ENCODE measurements at places on chromosomes 6 and 20.

DNA sequence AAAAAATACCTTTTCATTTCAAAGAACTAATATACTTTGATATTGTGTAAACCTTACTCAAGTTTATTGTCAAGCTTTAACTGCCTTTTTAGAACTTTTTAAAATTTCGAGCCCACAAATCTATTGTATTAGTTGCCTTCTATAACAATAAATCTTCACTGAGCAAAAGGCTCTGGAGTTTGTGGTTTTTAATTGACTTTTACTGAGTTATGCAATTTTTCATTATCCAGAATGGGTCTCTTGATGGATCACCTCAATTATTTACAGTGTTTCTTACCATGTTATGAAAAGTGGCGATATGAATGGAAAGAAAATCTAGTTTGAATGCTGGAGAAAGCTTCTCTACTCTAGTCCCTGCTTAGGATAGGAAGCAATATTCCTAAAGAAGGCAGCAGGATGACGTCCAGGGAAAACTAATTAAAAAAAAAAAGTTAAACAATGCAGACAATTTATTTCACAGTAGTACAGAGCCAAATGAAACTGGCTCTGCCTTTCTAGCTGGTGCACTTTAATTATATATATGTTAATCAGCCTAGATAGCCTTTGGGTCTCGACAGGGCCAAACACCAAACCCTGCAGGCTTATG lies 5.0 kb downstream of the ID4 start:
- DNase-seq: no peak

- no peak for DNase-seq
These were observed 82.1 kb upstream of the SRSF6 start for GRCh38 chr20:43375591-43375990.

DNA sequence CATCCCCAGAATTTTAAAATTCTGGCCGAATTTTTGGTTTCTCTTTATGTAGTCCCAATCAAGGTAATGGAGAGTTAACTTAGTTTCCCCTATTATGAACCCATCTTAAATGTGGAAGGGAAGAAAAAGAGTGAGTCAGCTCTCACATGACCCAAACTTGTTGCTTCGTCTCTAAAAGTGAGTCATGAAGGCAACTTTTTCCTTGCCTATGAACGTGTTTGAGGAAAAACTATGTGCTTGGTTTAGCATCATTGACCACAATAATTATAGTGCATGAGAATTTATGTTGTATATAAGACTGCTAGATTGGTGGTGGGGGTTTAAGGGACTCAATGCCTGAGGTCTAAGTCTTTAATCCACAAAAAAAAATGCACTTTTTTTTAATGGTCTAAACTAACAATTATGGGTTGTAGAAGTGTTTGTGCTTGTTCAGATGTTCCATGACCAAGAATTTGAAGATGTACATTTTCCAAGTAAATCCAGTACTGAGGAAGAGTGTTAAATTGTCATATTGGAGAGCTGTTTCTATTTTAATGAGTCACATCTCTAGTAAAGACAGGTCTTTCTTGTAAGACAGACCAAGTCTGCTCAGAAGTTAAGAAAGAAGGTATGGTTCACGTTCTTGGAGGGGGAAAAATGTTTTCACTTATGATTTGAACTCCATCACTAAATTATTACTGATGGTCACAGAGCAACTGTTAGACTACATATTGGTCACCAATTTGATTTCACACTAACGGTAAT lies 409.9 kb upstream of the MARCKS start:
- DNase-seq: peak; percentile 36

- DNase-seq: no peak
These were observed 37.8 kb upstream of the NHSL1 start for GRCh38 chr6:138537106-138537505.

DNA sequence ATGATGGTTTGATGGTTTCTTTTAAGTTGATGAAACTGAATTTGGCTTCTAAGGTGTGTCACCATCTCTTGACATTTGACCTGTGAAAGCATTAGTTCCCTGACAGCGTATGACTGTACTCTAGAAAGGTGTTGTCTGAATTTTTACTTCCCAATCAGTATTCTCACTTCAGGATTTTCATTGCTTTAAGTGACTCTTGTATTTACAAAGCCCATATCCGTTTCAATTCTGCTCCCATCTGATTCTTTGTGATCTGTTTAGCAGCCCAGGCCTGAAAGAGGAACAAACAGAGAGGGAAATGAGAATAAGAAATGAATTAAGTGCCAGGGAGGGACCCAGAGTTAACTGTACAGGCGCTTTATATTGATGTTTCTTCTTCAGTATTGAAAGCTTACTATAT lies 73.7 kb downstream of the FARS2 start:
- DNase-seq: no peak

GRCh38 chr6:130018744-130019325 lies 454 bp downstream of the L3MBTL3 start:
- DNase-seq: no peak

GRCh38 chr6:79461205-79461604 lies 76.0 kb downstream of the LCA5 start:
- DNase-seq: no peak

DNA sequence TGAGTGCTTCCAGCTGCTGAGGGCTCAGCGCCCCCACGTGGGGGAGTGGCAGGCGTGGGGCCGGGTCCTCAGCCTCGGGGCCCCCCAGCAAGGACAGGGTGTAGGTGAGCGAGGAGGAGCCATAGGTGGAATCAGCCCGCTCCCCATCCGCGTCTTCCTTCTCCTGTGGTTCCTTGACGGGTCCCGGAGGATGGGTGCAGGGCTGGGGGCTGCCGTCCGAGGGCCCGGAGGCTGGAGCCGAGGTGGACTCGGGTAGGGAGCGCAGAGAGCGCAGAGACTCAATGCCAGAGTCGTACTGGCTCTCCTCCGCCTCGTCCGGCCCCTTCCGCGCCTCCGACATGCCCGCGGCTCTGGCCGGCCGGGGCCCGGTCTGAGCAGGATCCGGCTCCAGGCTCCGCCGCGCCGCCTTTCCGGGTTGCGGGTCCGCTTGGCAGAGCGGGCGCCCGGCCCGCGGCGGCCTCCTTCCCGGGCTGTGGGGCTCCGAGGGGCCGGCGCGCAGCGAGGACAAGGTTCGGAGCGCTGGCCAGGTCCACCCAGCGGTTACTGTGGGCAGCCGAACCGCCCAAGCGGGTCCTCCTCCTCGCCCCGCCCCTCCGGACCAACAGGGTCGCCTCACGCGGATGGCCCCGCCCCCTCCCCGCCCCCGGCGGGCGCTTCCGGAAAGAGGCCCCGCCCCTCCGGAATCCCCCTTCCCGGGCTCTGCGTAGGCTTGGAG lies at the start of gene NFKBIE:
NFKBIE (minus strand) TSS at position 545 of the 715 bp plus-strand sequence; CDS start at position 340, 205 bp downstream.
- peak; percentile 92 for DNase-seq

DNA sequence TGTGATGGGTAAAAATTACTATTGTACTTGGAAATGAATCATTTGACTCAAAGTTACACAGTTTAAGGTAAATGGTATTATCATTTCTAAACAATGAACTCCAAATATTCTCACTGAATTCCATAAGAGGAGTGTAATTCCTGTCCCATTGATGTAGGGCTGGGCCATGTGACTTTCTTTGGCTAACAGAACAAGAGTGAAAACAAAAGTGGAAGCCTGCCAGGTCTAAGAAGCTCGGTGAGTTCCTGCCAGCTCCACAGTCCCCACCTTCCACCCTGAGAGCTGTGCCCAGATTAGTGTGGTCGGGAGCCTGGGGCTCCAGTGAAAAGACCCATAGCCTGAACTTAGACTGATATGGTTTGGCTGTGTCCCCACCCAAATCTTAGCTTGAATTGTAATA lies 24.6 kb downstream of the TBXT start:
- no peak for DNase-seq

GRCh38 chr6:52594221-52594620 lies 17.4 kb upstream of the TRAM2 start:
- no peak for DNase-seq

DNA sequence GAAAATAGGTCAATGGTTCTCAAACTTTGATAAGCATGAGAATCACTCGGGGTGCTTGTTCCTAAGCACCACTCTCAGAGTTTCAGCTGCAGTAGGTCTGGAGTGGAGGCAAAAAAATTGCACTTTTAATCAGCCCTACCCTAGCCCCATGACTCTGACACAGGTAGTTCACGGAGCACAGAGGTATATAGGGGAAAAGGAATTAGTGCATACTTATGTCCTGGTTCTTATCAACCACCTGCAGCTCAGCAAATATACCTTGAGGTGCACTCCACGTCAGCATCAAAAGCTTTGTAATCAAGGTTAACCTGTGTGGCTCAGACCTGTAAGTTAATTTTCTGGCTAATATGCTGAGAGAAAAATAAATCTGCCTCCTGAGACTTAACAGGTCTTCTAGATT lies 138.8 kb upstream of the HMGN3 start:
- DNase-seq: no peak

GRCh38 chr20:39893003-39893685 lies 795.9 kb downstream of the MAFB start:
- DNase-seq: peak; percentile 46

DNA sequence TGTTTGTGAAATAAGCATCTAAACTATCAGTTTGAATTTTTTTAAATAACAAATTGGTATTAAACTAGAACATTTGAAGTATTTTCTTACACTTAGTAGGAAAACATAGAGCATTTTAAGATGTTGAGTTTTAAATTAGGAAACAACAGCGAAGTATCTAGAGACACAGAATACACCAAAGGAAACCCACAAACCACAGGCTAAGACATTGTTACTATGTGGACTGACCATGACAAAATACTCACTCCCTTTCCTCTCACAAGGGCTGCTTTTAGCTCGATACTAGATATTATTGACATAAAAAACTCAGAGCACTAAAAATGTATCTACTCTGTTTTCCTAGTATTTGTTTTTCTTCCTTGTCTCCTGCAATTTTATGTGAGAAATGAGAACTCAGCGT lies 266.0 kb upstream of the CITED2 start:
- no peak for DNase-seq

DNA sequence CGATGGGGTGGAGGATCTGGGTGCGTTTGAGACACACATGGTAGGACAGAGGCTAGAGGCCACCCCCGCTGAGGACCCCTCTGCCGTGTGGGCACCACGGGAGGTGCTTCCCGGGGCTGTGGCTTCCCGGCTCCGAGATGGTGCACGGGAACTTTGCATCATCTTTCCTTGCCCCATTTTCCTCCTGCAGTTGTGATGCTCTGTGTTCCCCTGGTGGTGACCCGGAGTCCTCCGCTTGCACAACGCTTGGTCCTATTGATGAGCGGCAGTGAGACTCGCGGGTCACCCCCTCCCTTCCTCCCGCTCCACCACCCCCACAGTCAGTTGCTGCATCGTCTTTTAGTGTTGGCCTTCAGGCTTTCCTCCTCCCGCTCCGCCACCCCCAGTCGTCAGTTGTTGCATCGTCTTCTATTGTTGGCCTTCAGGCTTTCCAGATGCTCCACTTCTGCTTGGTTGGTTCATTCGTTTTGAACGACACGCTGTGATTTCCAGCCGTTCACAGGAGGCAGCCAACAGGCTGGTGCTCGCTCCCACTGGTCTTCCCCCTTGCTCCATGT lies 37.3 kb downstream of the PYGB start:
- no peak for DNase-seq

DNA sequence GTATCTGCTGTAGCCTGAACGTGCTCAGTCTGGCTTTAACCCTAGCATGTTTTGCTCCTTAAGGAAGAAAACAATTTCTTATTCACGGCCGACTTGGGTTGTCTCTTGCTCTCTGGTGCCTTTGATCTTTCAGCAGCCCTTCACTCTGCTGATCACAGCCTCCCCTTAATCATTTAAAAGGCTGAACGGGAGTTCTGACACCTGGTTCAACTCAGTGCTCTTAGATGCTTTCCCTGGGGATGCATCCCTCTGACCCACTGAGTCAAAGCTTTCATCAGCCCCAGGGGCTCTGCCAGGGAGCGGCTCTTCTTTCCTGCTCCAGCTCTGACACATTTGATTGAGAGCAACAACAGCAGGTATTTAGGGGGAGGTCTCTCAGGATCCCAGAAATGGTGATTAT lies 79.0 kb upstream of the FYN start:
- no peak for DNase-seq

DNA sequence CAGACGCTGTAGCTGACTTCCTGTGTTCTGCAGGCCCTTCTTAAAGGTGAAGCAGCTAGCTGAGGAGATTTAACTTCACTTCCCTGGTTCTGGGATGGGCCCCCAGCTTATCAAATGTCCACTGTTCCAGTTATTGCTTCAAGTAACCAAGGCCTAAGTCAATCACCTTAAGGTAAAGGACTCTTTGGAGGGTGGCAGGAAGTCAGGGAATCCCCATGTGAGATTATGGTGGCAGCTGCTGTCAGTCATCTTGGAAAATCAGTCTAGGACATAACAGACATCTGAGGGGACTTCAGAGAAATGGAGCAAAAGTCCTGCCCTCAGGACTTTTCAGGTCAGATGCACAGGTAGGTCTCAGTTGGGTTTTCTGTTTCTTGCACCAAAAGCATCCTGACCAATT lies 3.8 kb downstream of the ELOVL5 start:
- no peak for DNase-seq

DNA sequence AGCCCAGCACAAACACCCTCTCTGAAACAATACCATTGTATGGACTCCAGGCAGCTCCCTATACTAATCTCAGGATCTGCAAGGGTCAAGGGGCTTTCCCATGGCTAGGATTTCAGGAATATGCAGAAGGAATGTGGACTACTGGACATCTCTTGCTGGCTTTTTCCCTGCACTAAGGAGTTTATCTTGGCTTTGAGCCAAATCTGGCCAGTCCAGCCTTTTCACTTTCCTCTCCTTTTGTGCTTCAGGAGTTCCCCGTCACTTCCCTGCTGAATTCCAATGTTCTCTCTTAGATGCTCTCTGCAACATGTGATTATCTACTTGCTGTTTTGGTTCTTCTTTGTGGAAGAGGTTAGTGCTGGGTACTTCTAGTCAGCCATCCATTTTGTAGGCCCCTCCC lies 568.2 kb downstream of the HDGFL1 start:
- DNase-seq: no peak

GRCh38 chr20:48129345-48129942 lies 344.2 kb upstream of the SULF2 start:
- no peak for DNase-seq

- no peak for DNase-seq
These were observed 63.2 kb downstream of the PYGB start for GRCh38 chr20:25310921-25311728.

DNA sequence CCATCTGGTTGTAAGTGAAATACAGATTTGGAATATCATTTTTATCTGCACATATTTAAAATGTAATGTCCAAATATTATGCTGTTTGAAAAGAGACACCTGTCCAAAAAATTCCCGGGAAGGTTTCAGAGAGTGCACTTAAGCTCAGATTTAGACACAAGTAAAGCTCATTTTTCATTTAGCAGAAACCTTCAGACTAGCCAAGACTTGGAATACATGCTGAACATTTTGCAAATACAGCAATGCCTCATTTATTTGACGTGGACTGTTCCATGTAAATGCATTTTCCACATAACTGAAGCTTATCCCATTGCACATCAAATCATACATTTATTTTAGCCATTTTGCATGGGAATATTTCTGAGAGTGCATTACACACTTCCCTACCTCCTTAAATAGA lies 280.7 kb downstream of the ZNF217 start:
- DNase-seq: no peak

- DNase-seq: no peak
These were observed 71.7 kb upstream of the LY86 start for GRCh38 chr6:6516666-6517458.

GRCh38 chr20:61307686-61308476 lies 55.8 kb downstream of the CDH4 start:
- no peak for DNase-seq

GRCh38 chr6:53746442-53747103 lies 48.2 kb upstream of the LRRC1 start:
- no peak for DNase-seq

Measured in amniotic stem cell (primary cell).